ENCODE measurements at places on chromosomes 16 and 17.

GRCh38 chr17:75913537-75914210, 9.0 kb upstream of the MRPL38 start:
- no peak for DNase-seq

- DNase-seq: no peak
These were observed 83.2 kb downstream of the STH start for GRCh38 chr17:46082257-46082656.

GRCh38 chr16:54944002-54944401, 13.3 kb downstream of the IRX5 start:
- no peak for DNase-seq

DNA sequence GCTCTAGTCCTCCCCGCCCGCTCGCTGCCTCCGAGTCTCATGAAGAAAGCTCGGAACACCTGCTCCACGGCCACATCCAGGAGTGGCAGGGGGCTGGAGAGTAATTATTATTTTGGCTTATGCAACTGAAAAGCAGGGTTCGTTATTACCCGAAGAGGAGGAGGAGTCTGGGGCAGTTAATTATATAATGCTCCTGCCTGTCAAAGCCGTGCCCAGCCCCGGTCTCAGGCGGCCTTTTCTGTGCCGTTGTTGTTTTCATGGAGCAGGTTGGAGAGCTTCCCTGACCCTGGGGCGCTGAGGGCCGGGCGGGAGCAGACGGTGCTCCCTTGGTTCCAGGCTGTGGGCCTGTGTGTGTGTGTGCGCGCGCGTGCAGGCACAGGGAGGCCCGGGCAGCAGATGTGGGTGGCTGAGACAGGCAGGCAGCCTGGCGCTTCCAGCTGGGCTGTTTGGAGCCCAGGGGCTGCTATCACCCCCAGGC, 2.4 kb downstream of the JPH3 start:
- DNase-seq: no peak

DNA sequence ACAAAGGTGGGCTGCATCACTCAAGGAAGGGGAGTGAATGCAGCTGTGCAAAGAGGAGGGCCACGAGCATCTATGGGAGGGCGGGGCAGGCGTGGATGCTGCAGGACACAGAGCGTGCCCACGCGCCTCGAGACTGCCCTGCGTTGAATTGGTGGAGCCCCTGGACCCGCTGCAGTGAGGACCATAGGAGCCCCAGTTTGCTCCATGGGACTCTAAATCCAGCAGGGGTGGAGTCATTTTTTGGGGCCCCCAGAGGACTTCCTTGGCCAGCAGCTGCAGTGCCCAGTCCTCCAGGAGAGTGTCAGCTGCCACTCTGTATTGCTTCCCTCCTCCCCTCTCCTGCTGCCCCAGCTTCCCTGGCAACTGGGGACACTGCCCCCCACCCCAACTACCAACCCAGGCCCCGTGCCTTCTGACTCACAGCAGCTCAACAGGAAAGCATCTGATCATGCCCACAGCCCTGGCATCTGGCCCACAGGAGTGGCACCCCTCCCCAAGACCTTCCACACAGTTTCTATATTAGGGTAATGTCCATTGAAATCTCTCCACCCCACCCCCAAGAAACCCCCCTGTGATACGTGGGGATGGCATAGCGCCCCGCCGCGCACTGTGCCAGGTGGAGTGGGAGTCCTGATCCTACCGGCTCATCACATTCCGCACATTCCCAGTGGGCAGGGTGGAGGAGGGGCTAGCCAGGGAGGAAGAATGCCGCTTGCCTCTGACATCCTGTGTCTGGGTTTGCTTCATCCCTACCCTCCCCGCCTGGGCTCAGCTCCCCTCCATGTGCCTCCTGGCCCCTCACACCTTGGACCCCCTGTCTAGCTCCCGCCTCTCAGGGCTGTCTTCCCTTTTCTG, 27.8 kb upstream of the ITGA3 start:
- DNase-seq: no peak

DNA sequence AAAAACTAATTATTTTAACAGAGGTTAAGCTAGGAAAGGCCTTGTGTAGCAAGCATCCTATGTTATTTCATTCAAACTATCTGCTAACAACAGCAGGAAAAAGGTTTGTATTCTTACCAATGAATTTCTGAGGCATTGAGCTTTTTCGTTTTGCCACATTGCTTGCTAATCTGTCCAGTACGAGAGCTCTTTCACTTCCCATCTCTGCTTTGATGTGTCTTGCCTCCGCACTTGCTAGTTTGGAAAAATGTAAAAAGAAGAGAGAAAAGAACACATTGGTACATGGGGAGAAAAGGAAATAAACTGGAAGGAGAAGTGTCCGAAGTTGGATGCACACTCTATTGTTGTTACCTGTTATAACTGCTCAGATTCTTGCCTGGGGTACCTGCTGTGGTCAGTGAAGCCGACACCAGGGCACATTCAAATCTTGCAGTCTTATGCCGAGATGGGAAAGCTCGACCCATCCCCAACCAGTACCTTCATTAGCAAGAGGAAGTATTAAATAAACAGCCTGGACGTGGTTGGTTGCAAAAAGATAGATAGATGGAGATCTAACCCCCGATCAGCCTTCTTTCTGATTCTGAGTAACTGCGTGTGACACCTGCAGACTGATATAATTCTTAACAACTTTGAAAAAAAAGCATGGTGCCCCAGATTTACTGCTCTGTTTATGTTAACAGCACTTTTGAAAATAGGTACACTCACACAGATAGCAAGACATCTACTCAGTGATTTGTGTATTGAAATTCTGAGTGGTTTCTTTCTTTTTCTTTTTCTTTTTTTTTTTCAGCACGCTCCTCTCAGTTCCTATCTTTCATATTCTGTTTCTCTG, 40.0 kb downstream of the GRB7 start:
- no peak for DNase-seq

DNA sequence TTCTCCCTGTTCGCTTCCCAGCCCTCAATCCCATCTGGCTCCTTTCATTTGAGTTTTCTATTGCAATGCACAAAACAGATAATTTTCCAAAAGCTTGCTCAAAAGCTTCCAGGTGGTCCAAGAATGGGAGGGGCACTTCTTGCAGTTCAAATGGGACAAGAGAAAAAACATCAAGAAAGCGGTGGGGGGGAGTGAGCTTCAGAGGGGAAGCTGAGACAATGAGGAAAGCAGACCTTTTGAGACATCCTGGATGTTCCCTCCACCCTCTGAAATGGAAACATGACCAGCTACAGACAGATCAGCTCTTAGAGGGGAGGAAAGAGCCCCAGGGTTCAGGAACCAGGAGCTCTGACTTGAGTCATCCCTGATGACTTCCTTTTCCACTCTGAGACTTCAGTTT, 368.2 kb downstream of the SLC39A11 start:
- no peak for DNase-seq

DNA sequence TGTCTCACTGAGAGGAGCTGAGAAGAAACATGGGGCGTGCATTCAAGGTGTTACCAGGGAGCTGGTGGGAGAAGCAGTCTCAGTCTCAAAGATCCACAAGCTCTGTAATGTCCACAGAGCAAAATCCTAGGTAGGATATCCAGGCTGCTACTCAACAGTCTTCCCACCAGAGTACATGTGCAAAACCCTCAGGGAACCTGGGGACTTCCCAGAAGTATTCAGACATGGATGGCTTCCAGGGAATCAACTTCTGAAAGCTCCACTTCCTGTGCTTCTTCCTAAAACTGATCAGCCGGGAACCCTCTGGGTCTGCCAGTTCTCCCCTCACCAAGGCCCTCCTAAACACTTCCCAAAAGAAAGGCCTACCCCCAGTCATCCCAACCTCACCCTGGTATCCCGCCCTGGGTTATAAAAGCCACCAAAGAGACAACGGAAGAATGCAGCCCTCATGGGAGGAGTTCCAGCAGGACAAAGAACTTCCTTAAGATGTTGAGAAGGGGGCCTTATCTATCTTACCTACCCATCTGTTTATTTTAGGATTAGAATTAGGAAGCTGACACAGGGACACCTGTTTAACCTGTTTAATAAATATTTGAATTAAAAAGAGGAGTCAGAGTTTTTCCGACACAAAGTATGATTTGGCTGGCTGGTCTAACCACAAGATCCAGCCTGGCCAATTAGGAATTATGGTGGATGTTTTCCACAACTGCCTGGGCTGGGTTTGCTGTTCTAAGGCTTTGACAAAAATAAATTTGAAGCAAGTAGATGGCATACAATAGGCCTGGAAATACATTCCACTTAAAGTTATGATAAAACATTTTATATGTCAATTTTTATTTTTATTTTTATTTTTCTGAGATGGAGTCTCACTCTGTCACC, 37.0 kb downstream of the CUEDC1 start:
- DNase-seq: no peak

- no peak for DNase-seq
These were observed 17.0 kb downstream of the DUSP14 start for GRCh38 chr17:37506678-37507077.

GRCh38 chr17:40167685-40168261, 9.5 kb upstream of the RAPGEFL1 start:
- no peak for DNase-seq

- DNase-seq: no peak
These were observed 20.9 kb downstream of the RHBDL3 start for GRCh38 chr17:32286518-32286900.

DNA sequence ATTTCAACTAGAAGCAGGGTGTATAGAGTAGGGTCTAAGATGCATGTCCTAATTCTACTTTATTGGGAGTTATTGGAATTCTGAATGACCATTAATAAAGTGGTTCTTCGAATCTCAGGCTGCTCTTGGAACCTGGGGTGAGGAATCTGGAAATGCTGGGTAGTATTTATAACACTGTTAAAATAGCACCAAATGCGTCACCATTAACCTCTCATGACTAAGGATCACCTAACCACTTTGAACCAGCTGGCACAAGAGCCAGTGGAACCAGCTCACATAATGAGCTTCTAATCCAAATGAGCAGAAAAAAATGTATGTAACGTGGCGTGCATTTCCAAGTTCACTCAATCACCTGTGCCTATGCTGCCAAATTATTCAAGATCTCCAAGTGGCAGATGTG, 281.7 kb downstream of the GRIN2A start:
- DNase-seq: no peak

GRCh38 chr16:27174798-27175197, 28.5 kb upstream of the KDM8 start:
- no peak for DNase-seq

GRCh38 chr17:78745407-78746088, 36.5 kb downstream of the CYTH1 start:
- no peak for DNase-seq

DNA sequence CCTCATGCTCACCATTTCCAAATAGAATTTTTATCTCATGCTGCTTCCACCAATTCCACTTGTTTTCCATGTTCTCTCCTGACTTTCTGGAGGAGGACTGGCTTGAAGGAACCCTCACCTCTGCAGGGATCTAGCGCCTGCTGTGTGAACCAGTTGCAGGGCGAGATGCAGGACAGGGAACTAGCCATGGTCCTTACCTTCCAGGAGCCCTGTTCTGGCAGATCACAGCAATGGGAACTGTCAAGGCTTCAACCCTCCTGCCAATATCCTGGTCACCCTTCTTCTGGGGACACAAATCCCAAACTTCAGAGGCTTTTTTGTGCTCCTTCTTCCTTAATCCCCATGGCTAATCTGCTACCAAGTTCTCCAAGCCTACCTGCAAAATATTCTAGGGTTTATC, 60.4 kb upstream of the MMP2 start:
- DNase-seq: no peak

DNA sequence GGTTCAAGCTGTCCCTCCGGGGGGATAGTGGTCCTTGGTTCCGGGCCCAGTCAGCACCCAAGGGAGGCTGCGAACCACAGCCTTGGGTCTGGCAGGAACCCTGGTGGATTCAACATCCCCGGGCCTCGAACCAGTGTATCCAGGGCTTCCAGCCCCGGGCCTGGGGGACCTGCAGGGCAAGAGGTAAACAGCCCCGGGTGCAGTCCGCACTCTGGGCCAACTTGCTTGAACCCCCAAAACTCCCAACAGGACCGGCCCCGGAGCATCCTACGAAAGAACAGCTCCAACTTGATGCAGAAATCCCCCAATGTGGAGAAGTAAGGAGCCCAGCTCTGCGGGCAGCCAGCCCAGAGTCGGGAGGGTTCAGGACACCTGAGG, 1.5 kb upstream of the NEURL4 start:
- DNase-seq: no peak

DNA sequence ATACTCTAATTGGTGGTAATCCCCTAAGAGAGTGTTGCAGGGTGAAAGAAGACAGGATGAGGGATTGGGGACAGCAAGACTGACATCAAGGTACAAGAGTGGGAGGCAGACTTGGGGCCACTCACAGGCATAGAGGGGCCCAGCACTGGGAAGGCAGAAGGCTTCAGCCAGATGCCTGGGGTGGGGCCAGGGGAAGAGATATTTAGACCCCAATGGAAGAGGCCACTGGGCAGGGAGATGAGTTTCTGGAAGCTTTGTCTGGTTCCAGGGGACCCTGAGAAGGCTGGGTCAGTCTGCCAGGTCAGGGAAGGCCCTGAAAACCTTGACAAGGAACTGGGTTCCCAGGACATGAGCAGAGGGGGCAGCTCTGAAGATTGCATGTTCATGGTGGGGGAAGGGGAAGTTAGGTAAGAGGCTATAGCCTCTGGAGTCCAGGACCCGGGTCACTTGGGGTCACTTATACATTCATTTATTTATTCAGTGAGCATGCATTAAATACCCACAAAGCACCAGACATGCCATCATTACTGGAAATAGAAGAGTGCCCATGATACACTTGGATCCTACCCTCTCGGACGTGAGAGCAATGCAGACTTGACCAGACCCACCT, 92.9 kb downstream of the TMEM132E start:
- DNase-seq: no peak

DNA sequence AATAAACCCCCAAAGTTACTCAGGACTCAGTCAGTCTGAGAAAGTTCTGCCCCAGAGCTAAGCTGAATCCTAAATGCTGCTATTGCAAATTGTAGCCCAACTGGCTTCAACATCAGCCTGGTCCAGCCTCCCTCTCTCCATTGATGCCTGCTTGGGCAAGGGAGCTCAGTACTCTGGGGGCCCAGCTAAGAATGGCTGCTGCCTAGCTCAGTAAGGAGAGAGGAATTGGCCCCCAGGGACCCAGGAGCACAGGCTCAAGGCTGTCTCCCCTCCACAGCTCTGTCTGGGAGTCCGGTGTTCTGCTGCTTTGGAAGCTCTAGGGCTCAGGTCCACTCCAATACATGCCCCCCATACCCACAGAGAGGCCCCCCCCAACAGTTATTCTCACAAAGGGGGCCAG, 1.6 kb downstream of the UNC119 start:
- no peak for DNase-seq

- no peak for DNase-seq
These were observed 15.7 kb upstream of the PNPO start for GRCh38 chr17:47925678-47925988.

GRCh38 chr16:58462499-58462996, 37.4 kb upstream of the NDRG4 start:
- no peak for DNase-seq

DNA sequence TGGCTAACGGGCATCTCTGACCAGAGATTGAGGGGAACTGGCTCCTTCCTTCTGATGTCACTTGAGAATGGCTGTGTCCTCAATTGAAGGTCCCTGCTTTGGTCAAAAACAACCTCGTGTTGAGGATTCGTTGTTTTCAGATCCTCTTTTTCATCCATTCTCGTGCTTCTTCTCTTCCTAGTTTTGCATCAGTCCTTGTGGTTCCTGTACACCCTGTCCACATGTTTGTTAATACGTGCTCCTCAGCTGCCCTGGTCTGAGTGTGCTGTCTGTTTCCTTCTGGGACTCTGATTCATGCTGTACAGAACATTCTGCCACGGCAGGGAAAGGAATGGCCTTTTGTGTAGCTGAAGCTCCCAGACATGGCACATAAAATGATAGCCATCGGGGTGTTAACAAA, 863.2 kb upstream of the GOT2 start:
- no peak for DNase-seq

- DNase-seq: no peak
These were observed 7.3 kb upstream of the GAS7 start for GRCh38 chr17:10205549-10206185.

- no peak for DNase-seq
These were observed 6.7 kb upstream of the GAST start for GRCh38 chr17:41705271-41705991.

All from stimulated activated CD4-positive, alpha-beta T cell treated with anti-CD3 and anti-CD28 coated beads, Interleukin-1b, Interleukin-23, amount 100 ng/mL, for 24 hours (primary cell).